ENCODE measurements at places on chromosomes 13 and 19.
A peak's percentile ranks its signal among the peaks of the same experiment; 100 is the strongest.

DNA sequence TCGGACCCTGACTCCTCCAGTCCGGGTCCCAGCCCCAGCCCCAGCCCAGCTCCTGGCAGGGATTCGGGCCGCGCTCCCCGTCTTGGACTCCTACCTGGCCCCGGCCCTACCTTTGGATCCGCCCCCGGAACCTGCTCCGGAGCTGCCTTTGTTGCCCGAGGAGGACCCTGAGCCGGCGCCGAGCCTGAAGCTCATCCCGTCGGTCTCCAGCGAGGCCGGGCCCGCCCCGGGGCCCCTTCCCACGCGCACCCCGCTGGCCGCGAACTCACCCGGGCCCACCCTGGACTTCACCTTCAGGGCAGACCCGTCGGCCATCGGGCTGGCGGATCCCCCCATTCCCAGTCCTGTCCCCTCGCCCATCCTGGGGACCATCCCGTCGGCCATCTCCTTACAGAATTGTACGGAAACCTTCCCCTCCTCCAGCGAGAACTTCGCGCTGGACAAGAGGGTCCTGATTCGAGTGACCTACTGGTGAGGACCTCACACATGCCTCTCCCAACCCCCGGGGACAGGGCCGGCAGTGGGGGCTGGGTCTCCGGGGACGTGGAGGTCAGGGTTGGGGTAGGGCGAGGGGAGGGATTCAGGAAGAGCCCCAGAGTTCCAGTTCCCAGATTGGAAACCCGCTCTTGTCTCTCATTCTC, 732 bp downstream of the SELENOV start:
- DNase-seq, result no peak

DNA sequence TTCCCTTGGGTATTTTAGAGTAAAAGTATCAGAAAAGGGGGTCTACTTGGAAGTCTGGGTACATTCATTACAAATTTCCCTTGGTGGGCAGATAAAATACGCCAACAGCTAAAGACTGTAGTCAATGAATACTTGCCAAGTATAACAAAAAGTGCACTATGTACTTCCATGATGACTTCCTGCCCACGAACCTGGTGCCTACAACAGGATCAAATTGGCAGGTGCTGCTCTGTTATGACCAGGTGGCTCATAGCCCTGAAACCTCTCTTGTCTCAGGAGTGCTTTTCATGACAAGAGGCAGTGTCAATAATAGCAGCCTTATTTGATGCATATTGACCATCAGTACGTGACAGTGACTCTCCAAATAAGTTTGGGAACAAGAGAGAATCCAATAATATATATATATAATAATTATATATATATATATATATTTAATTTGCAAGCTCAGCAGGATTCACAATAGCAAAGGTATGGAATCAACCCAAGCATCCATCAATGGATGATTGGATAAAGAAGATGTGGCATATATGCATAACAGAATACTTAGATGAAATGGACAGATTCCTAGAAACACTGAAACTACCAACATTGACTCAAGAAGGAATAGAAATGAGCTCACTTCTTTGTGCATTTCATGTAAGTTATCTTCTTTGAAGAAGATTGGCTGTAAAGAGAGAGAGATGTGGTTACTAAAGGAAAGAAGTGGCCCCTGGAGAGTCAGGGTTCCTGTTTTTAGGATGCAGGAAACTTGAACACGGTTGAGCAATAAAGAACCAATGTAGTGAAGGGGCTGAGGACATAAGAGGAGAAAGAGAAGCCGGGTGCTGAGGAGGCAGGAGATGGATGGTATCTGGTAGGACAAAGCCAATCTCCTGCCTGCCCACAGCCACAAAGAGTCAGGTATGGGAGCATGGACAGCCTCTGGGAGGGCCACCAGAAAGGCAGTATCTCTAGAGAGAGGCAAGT, 52.0 kb upstream of the GTF2F2 start:
- DNase-seq, result no peak

GRCh38 chr13:92387245-92387644, 839.4 kb upstream of the GPC6 start:
- DNase-seq, result no peak

GRCh38 chr13:28459911-28460310, 35.0 kb downstream of the FLT1 start:
- DNase-seq, result peak; percentile 85
